ENCODE measurements at places on chromosomes 7 and 10.

- no peak for DNase-seq
Observed at GRCh38 chr7:80721883-80722615, 83.6 kb downstream of the CD36 start.

DNA sequence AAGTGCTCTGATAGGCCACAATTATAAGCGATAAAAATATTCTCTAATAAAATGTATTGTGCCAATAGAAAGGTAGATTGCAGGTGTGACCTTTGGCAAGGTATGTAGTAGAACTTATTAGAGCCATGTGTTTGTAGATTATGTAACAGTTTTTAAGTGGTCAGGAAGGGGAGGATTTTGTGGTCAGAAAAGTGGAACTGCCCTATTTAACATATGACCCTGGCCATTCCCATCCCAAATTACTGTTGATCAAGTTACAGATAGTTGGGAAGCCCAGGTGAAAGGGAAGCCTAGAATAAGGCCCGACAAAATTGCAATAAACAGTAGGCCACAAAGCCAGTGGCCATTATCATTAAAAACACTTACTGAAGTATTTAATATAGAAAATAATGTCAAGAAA lies 89.2 kb downstream of the SPAG6 start:
- no peak for DNase-seq

DNA sequence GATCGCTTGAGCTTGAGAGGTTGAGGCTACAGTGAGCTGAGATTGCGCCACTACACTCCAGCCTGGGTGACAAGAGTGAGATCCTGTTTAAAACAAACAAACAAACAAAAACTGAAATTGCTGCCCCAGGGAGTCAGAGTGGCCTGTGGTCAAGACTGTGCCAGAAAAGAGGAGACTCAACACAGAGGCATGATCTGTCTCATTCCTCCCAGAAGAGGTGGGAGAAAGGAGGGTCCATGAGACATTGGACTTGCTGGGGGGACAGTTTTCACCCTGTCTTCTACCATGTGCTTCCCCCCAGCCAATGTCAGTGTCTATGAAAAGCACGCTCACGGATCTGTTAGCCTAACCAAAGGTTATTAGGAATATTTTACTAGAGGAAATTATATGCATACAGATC lies 3.2 kb downstream of the ZNF853 start:
- no peak for DNase-seq

DNA sequence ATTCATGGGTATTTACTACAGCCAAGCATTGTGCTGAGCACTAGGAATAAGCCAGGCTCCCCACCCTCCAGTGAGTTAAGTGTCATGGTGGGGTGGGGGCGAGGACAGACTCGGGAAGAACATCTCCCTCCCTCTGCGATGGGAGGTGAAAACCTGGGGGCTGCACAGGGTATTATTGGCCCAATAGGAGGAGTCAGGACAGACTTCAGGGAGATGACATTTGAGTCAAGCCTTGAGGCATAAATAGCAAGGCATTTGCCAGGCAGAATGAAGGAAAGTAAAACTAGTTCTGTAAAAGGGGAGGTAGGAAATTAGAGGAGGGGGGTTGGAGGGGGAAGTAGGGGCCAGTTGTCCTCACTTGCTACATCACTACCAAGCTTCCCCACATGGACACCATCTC lies 18.9 kb downstream of the NKX2-3 start:
- no peak for DNase-seq

DNA sequence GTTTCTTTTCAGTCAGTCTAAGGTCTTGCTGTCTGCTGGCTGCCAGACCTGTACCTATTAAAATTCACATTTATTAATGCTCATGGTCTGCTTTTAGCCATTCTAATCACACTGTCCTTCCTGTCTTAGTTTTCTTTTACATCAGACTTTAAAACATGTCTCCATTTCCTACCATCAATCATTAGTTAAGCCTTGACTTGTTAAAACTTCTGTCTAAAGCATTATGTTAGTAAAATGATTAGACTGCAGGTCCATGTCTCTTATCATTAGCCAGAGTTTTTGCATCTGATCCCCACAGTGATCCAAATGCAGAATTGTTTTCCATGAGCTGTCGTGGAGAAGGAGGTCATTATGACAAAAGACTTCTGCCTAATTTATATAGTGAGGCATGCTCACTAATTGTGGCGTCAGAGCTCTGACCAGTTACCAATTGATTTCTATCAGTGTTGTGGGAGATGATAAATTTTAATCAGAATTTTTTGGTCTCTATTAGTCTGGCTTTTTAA lies 226.5 kb downstream of the DKK1 start:
- DNase-seq: no peak

GRCh38 chr10:75647675-75648074 lies 216.3 kb downstream of the LRMDA start:
- DNase-seq: no peak

Data from NK-92 treated with Interleukin-12 subunit alpha and Interleukin-12 subunit beta, amount 100 ng/mL, for 24 hours (cell line).